Stimulated activated CD4-positive, alpha-beta T cell treated with anti-CD3 and anti-CD28 coated beads, Interleukin-1b, Interleukin-23, amount 100 ng/mL, for 24 hours (primary cell): ENCODE measurements at places on chromosomes 16 and 17.

- DNase-seq, result no peak
Measured at GRCh38 chr17:79616801-79617200, 6.0 kb upstream of the RBFOX3 start.

GRCh38 chr16:3012828-3013420 lies at the start of gene CLDN9:
CLDN9 (plus strand) TSS chr16:3012923; CDS start chr16:3013363, 440 bp downstream.
- no peak for DNase-seq

DNA sequence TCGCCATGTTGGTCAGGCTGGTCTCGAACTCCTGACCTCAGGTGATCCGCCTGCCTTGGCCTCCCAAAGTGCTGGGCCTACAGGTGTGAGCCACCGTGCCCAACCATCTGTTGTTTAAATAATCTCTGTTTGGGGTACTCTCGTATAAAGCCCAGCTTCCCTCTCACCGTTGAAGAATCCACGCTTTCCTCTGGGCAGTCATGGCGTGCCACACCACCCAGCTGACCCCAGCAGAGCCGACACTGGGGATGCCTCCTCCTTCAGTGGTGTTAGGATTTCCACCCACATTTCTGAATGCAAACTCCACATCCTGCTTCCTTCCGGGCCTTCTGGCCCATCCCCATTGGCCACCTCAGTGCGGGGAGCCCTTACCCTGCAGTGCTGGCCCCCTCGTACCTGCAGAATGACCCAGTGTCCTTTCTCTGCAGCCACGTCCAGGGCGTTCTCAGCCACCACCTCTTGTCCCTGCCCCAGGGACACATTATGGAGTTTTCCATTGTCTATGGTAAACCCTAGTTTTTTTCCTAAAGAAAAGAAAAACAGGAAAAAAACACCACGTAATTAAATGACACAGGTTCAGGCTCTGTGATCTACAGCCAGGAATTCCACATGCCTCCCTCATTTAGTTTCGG lies 60.4 kb downstream of the PGS1 start:
- no peak for DNase-seq

DNA sequence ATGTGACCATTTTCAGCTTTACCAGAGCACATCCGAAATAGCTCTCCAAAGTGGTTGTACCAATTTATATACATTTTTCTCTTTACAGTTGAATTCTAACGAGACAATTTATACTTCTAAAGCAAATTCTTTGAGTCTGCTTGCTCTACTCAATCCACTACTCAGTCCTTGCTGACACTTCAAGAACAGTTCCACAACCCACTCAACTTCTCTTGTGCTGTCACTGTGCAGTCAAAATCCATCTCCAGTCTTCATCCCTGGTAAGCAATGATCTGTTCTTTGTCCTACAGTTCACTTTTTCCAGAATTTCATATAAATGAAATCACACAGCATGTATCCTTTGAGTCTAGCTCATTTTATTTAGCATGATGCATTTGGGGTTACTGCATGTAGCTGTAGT lies 30.6 kb downstream of the NETO2 start:
- DNase-seq, result no peak

GRCh38 chr17:78781104-78781892 lies 775 bp downstream of the CYTH1 start:
- DNase-seq, result no peak

DNA sequence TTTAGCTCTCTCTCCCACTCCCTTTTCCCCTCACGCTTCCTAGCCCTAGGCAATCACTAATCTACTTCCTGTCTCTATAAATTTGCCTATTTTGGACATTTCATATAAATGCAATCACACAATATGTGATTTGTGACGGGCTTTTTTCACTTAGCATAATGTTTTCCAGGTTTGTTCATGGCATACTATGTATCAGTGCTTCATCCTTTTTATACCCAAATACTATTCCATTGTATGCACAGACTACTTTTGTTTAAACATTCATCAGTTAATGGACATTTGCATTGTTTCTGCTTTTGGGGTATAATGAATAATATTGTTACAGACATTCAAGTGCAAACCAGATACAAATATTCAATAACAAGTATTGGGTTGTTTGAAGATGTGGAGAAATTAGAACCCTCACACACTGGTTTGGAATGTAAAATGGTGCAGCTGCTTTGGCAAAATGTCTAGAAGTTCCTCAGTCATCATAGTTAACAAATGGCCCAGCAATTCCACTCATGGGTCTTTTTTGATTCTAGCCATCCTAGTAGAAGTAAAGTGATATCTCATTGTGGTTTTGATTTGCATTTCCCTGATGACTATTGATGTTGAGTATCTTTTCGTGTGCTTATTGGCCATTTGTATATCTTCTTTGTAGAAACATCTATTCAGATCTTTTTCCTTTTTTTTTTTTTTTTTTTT lies 67.7 kb downstream of the TBX4 start:
- no peak for DNase-seq

- no peak for DNase-seq
Measured at GRCh38 chr17:48491527-48492273, 39.1 kb downstream of the HOXB1 start.

GRCh38 chr17:75555679-75556153 lies 30.2 kb downstream of the LLGL2 start:
- no peak for DNase-seq

- DNase-seq, result no peak
Measured at GRCh38 chr17:71936977-71937376, 183.8 kb upstream of the SOX9 start.

DNA sequence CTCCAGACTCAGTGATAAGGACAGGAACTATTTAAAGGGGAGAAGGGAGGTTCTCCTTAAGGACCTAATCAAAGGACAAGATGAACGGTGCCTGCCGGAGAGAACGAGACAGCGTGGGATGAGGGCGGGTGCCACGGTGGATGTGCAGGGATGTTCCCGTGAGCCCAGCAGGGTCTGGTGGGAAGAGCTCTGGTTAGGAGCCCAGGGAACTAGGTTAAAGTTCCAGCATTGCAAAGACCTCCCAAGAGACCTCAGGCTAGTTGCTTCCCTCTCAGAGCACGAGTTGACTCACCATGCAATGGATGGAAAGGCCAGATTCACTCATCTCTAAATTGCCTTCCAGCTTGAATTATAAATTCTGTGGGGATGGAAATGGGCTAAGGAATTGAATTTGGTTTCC lies 14.7 kb downstream of the CCR7 start:
- DNase-seq, result no peak
